Tibial nerve (tissue), 4 donors: ENCODE measurements at places on chromosomes 2 and 18. TPM values are rescaled to one million over a fixed set of nuclear protein-coding genes. Genes with fewer than 3 reads are reported as not detected.

- DNase-seq: no peak
Observed at GRCh38 chr2:170218456-170218855, 40.5 kb downstream of the MYO3B start.

STARD6 gene
- not detected for total RNA-seq

NEU2 gene
- total RNA-seq: not detected

- no peak for DNase-seq
Observed at GRCh38 chr18:36752929-36753865, 75.6 kb downstream of the TPGS2 start.

MC5R gene
- not detected for total RNA-seq

STPG4 gene
- not detected for total RNA-seq

POTEI gene
- total RNA-seq: not detected

GKN1 gene
- not detected for total RNA-seq

- no peak for DNase-seq
Observed at GRCh38 chr2:146412625-146413024, 1432.2 kb upstream of the ACVR2A start.

- no peak for DNase-seq
Observed at GRCh38 chr2:135985826-135986393, 484 bp upstream of the DARS1 start.

ABCB11 gene
- not detected for total RNA-seq

REG3G gene
- not detected for total RNA-seq

- DNase-seq: no peak
Observed at GRCh38 chr2:225493420-225494099, 94.0 kb downstream of the NYAP2 start.

DNA sequence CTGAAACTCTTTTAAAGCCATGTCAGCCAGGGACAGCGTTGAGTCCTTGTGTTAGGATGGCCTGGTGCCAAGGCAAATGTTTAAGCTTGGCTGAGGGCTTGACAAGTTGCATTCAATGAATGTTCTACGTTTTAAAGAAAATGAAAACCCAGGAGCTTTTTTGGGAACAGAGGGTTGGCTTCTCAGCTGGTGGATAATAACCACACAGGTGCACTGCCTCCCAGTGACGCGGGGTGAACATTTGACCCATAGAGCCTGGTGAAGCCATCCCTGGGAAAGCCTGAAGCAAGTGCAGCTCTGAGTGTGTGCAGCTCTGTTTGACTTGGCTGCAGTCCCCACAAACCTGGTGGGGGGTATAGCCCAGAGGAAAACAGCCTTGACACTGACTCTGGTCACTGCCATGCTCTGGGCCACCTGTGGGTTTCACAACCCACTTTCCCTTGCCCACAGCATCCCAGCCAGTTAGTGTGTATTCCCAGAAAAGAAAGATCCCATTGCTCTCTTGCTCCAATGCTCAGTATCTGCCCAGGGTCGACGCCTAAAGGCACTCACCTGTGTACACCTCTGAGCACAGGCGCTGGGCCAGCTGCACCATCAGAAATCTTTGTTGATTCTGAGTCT lies 874.9 kb downstream of the RNF144A start:
- no peak for DNase-seq

DNA sequence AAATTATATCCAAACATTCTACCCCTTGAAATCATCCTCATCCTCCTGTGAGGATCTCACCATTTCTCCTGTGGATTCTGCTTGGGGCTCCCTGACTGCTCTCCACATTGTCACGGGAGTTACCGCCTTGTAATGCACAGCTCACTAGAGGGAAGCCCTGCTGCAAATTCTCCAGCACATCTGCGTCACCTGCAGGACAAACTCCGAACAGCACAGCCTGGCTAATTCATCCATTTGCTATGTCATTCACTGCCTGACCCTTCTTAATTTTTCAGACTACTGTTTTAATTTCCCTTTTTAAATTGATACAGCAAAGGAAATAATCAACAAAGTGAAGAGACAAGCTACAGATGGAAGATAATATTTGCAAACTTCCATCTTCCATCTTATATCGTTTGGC lies 627.4 kb downstream of the FBXO15 start:
- no peak for DNase-seq

DNA sequence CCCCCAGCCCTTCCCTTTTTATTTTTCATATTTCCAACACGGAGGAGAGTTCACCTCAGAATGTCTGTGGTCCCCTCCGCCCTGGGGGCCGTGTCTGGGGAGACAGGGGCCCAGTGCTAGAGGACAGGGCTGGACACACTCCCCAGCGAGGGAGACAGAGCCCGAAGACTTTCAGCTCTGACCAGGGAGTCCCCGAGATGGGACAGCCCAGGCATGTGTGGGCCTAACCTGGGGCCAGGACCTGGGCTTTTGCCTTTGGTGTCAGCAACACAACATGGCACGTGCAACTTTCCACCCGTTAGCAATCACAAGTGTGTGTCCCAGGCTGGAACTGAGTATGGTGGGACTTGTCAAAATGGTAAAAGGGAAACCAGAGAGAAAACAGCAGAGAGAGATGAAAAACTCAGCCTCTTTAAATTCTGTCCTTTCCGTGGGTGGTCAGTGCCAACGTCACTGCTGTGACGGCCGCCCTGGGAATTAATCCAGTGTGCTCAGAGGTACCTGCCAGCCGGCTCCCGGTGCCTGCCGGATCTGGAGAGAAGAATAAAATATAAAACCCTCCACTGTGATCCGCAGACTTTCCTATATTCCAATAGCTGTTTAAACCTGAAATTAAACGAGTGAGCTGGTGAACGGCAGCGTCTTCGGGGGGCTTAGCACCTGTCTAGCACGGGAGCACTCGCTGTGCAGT lies 245.8 kb downstream of the EIPR1 start:
- DNase-seq: no peak

DOCK10 gene
- 20.0 TPM for total RNA-seq

- no peak for DNase-seq
Observed at GRCh38 chr18:38427736-38428135, 862.1 kb upstream of the CELF4 start.

DNA sequence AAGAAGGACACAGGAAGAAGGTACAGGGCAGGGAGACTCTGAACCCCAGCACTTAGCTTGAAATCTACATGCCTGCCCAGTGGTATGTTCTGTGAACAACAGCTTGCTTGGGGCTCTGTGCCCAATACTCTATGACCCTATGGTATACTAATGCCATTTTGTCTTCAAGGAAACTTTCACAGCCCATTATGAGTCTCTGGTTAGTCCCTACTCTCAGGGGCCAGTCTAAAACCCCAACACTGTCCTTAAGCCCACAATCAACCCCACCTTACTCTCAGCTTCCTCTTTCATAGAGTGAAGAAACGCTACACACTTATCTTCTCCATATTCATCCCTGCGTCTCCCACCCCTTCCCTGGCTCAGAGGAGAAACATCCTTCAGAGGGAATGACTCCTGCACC lies 16.0 kb downstream of the NEB start:
- no peak for DNase-seq

DNA sequence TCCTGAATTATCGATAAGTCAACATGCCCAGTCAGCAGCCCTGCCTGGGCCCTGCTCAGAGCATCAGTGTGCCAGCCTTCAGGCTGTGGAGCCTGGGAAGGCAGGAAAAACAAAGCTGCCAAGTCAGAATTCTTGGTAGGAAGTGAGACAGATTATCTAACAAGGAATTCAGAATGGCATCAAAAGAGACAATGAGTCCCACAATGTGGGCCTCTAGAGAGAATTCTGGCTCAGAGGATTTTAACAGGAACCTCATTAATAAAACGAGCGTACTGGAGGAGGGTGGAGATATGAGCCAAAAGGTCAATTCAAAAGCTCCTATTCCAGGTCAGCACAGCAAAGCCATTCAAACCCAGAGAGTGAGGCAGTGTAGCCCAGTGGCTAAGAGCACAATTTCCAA lies 327.6 kb upstream of the MMADHC start:
- DNase-seq: no peak
